ENCODE measurements at places on chromosomes 7 and 10. TPM values are rescaled to one million over a fixed set of nuclear protein-coding genes. Genes with fewer than 3 reads are reported as not detected.

The THSD7A gene
- polyA plus RNA-seq: 3.8 TPM

GRCh38 chr7:1557771-1558170 is 1.8 kb upstream of the TMEM184A start:
- no peak for DNase-seq

GRCh38 chr10:29667191-29667590 is 32.4 kb upstream of the SVIL start:
- no peak for DNase-seq

DNA sequence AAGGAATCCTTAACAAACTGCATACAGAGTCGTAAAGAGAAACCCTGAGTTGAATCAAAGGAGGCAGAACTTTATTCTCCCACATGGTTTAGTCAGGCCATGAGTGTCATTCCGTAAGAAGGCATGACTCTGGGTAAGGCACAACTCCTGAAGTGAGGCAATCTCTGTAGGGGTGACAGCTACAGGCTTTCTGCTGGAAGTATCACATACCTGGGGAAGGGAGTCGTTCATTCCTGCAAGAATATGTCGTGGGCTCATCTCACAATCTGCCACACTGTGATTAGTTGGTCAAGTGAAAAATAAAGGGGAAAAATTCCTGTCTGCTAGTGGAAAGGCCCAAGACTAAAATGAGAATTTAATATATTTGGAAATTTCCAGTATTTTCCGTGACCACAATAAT is 392.6 kb downstream of the POM121L12 start:
- DNase-seq: no peak

DNA sequence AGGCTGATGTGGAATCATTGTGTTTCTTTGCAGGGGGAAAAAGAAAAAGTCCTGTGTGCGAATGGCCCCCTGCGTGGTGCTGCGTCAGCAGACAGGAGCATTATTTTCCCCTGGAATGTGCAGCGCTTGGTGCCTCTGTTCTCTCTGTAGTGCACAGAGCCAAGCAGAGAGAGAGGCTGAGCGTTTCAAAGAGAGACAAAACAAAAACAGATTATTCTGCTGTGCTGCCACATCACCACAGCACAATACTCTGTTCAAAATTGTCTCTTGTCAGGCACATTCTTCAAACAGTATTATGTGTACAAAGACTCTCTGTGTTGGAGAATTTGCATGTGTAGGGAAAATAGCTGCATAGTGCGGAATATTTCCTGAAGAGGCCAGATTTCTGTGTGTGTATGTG is 609.0 kb downstream of the SDK1 start:
- no peak for DNase-seq

The TAS2R41 gene
- not detected for polyA plus RNA-seq

GRCh38 chr7:43692582-43693373 is 36.5 kb downstream of the COA1 start:
- DNase-seq: no peak
